Naive B cell (primary cell): ENCODE measurements at places on chromosomes 2 and 18. TPM values are rescaled to one million over a fixed set of nuclear protein-coding genes. Genes with fewer than 3 reads are reported as not detected.

DNA sequence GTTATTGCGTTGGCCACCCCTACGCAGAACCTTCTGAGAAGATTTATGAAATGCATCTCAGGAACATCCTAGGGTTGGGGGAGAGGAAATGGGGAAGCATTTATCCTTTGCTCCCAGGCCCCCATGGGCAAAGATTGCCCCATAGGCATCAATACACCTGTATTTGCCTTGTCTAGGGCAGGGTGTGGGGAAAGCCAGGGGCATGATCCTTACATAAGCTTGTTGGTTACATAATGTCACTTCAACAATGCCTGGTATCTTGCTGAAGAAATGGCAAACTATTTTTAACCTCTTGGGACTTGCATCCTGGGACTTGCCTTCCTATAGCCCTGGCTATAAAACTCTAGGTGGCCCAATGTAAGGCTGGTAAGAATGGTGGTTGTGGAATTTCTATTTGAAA, 53.9 kb upstream of the SPRED2 start:
- DNase-seq: no peak
- H3K4me3 ChIP-seq: no peak overlapping the region
- no peaks in the 10 kb centered on the region for H3K4me1 ChIP-seq
- H3K36me3 ChIP-seq: peaks cover 22% of the 10 kb centered on the region

- no peak overlapping the region for H3K4me3 ChIP-seq
- H3K4me1 ChIP-seq: peaks cover 2% of the 10 kb centered on the region
- H3K27me3 ChIP-seq: no peaks in the 10 kb centered on the region
- no peak overlapping the region for H3K27ac ChIP-seq
- H3K36me3 ChIP-seq: no peaks in the 10 kb centered on the region
These were observed 261.6 kb upstream of the SPOPL start for GRCh38 chr2:138239902-138240491.

Gene GALNT14
- polyA plus RNA-seq: 0.45 TPM

Gene ALLC
- polyA plus RNA-seq: not detected
